Posterior cingulate gyrus (tissue), 11 donors: ENCODE measurements at places on chromosomes 16 and 17.

DNA sequence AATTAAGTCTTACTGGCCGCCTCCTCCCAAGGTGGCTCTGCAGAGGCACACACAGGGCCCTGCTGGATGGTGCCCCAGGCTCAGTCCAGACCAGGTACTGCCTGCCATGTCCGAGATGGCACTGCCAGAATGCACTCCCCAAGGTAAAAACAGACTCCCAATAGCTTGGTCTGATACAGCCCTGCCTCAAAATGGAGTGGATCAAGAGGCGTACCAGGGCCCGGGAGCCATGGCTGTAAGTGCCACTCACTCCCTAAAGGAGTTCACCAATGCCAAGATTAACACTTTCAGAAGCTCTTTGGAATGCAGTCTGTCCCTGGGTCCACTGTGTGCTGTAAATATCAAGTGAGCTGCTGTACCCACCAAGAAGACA is 576 bp upstream of the MYO18A start:
- DNase-seq, result no peak

GRCh38 chr17:59353106-59353854 is 21.8 kb downstream of the YPEL2 start:
- DNase-seq, result no peak

DNA sequence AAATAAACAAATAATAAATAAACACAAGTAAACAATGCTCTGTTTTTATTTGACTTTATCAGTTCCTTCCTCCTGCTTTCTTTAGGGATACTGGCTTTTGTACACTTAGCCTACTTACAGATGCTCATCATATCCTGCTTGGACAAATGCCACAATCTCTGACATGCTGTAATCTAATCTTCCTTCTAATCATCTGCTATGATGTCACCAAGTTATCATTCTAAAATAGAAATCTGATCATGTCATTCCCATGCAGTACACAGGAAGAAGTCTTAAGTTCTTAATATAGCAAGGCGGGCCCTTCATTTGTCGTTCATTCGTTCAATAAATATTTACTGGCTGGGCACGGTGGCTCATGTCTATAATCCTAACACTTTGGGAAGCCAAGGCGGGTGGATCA is 9.1 kb upstream of the UBB start:
- DNase-seq, result no peak

GRCh38 chr16:674214-674881 is 1.1 kb upstream of the RHBDL1 start:
- DNase-seq, result no peak

GRCh38 chr17:21263376-21263775 is 10.2 kb upstream of the NATD1 start:
- no peak for DNase-seq

DNA sequence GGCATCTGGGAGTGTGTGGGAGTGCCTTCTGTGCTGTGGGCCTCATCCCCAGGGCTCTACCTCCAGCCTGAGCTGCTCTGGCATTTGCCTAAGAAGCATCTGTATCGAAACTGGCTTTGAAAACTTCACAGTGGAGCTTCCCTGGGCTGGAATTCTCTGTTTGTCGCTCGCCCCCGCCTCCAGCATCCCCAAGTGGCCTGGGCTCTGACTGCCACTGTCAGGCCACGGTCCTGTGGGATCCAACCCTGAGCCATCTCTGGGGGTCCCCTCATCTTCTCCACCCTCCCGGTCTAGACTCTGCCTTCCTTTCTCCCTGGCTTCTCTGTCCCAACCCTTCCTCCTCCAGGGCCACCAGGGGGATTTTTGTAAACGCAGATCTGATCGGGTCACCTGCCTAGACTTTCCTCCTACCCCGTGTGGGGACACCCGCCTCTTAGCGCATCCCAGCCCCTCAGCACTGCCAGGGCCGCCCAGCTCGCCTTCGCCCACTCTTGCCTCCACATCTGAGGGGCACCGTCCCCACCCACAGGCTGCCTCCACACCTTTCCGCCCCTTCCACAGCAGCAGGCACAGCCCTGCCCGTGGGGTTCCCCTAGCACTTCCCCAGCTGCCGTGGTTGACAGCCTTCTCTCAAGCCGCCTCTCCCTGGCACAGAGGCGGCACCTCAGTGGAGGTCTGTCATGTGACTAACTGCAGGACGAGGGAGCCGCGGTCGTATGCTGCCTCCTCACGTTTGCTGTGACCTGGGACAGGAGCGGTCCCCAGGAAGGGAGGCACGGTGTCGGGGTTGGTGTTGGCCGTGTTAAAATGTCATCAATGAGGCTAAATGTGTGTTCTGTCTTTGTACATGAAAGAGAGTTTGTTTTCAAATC is 12.0 kb downstream of the TBC1D24 start:
- DNase-seq, result peak; percentile 59

DNA sequence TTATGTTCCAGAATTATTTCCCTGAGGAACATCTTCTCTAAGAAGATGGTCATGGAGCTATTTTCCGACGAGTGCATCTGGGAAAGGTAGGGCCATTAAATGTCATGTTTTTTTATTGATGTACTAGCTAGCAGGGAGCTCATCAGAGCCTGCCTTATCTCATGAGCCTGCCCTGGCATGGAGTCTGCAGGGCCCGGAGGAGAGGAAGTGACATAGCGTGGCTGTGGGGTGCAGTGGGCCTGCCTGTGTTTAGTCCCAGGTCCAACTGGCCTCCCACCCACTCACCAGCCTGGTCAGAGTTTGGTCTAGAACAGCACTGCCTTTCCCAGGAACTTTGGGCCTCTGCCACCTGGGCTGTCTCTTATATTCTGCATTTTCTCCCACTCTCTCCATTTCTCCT is 389.8 kb downstream of the SNX29 start:
- no peak for DNase-seq

GRCh38 chr17:46910179-46910927 is 12.6 kb upstream of the GOSR2 start:
- no peak for DNase-seq

- no peak for DNase-seq
Observed at GRCh38 chr17:48930435-48930873, 14.2 kb downstream of the SNF8 start.

DNA sequence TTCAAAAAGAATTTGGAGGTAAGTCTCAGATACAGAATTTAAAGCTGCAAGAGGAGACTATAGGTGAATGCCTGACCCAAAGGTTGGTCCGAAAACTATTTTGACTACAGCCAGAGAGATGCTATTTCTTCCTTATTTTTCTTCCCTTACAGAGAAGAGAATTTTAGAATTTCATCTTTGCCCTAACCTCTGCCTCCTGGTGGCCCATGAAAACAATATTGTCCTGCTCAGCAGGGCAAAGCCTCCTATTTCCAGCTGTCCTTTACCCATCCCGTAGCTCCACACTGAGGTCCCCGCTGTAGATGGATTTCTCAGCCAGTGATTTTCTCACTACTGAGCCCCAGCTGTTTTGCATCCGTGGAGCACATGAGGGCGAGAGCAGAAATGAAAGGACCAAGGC is 24.6 kb downstream of the HOXB1 start:
- no peak for DNase-seq

DNA sequence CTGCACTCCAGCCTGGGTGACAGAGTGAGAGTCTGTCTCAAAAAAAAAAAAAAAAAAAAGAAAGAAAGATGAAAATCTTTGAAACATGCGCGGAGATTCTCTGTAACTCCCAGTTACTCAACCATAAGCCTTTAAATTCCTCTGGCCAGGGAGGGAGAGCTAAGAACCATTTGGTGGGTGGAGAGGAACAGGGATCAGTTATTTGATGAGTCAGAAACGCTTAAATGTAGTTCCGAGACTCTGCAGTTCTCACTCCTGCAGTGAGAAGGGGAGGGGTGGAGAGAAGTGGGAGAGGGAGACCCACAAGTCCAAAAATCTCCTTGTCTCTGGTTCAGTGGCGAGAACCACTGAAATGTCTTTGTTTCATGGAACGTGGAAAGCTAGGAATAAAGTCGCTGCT is 266.7 kb downstream of the SOX9 start:
- no peak for DNase-seq

GRCh38 chr17:69874175-69874670 is 200.8 kb upstream of the KCNJ16 start:
- no peak for DNase-seq
